ENCODE measurements at places on chromosomes 2 and 18.
A peak's percentile ranks its signal among the peaks of the same experiment; 100 is the strongest.

DNA sequence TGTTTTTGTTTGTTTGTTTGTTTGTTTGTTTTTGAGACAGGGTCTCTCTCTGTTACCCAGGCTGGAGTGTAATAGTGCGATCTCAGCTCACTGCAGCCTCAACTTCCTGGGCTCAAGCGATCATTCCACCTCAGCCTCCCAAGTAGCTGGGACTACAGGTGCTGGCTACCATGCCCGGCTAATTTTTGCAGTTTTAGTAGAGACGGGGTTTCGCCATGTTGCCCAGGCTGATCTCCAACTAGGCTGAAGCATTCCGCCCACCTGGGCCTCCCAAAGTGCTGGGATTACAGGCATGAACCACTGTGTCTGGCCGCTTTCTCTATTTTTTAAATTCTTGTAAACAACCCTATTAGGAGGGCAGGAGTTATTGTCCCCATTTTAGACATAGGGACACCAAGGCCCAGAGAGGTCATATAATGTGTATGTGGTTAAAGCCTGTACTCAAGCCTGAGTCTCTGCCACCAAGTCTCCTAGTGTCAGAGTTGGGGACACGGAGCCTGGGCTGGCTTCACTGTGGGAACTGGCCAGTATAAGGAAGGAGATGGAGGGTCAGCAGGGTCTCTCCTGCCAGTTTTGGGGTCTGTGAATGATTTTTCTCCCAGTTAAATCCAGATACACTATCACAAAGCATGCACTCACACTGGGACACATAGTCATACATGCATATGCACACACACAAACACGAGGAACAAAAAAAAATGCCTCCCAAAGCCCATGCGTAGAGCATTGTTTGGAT lies 27.5 kb upstream of the MCFD2 start:
- no peak for DNase-seq

DNA sequence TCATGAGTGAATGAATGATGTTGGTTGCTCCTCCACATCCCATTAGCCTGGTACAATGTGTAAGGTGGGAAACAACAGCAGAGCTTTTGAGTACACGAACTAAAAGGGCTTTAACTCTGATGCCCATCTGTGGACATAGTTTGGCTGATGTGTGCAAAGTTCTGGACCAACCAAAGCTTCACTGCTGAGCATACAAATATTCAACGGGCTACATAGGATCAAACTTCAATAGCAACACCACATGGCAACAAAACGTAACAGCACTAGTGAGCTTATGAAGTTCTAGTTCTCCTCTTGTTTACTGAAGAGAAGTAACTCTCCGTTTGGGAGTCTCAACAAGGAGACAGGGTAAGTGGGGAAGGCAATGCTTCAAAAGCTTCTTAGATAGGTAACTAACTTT lies 20.4 kb downstream of the STAM2 start:
- DNase-seq, result peak; percentile 29

DNA sequence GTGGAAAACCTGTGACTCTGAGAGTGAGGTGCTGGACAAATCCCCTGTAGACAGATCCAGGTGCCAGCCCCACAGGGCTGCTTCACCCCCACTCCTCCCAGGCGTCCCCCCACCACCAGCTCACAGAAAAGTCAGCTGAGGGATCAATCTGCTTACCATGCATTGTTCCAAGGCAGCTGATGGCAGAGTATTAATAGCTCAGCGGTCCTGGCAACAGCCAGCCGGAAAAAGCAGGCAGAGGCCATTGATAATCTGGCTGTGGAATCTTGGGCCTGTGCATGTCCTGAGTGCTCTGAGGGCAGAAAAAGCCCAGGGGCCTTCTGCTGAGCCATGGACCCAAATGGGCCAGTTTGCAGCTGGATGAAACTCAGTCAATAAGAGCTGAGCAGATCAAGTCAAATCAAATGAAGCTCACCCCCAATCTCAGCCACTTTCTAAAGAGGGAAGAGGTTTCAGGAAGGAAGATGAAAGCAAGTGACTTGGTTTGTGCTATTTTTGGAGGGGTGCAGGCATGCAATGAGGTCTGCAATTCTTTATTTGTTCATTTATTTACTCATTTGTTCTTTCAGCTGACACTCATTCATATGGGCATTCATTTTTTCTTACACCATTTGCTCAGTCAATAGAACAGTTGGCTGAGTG lies 63.4 kb downstream of the GYPC start:
- DNase-seq, result peak; percentile 13

DNA sequence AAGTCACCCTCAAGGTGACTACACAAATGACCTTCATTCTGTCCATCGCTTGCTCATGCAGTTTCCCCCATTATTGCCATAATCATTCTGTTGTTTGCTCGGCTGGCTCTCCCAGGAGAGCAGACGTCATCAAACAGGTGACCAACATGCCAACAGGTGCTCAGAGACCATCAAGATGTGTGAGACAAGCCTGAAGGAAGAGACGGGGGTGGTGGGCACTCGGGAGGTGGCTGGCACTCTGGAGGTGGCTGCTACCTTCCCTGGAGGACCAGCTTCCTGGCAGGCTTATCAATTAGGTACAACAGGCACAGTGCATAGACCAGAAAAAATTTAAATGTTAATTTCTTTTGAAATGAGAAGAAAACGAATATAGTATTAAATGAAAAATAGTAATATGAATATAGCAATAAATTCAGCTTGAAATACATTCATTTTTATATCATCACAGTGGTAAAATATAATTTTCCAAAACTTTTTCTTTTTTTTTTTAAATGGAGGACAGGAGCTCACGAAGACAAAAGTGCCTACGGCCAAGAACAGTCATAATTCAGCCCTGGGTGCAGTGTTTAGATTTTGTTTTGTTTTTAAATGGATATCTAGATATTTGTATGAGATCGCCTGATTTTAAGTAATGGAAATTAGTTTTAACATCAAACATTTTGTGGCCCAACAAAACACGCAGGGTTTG lies 16.9 kb upstream of the HAAO start:
- DNase-seq, result no peak

DNA sequence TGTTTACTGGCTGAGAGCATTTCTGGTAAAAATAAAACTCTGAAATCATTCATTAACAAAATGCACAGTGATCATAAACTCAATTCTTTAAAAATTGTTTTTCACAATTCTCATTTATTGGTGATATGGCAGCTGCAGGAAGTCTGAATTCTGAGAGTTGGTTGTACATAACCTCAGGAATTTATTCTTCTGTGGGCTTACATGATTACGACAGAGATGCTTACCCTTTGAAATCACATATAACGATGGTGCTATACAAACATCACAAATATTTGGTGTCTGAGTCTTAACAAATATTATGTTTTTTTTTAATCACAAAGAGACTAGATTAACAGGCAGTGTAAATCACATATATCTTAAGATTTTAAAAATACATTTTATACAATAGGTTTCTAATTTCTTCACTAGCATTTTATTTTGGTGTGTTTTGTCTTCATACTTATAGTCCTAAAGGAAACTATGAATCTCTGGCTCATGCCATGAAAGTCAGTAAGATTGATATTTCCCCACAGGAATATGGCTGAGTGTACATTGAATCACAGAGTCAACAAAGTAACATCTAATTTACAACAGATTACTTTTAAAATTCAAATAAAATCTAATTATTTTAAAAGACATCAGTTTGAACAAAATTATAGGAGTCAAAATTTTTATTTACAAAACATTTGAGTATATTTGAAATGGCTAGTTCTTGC lies 318.8 kb upstream of the THUMPD2 start:
- no peak for DNase-seq

DNA sequence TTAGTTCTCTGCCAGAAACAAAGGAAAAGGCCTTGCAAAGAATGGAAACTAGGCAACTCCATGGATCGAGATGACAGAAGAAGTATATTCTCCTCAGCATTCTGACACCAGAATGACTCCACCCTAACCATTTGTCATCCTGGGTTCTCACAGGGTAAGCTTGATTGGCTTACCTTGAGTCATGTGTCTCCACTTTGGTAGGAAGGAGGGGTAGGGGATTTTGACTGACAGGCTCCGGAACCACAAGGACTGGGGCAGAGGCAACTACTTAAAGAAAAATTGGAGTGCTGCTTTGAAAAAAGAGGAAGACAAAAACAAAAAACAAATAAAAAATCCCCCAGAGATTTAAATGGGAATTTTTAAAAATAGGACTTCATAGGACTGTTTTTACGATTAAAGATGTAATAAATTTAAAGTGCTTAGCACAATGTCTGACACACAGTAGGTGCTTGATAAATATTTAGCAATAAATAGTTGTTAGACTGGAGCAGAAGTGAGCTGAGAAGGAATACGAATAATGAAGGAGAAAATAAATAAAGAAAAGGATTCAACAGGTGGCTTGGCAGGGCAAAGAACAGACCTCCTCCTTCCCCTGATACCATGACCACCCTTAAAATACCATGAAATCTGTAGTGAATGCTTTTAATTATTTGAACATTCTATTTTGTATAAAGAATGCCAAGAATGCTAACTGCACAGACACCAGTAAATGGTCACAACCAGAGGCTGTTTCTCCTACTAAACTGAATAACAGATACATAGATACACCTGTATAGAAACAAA lies 230.2 kb downstream of the CDCA7 start:
- no peak for DNase-seq

DNA sequence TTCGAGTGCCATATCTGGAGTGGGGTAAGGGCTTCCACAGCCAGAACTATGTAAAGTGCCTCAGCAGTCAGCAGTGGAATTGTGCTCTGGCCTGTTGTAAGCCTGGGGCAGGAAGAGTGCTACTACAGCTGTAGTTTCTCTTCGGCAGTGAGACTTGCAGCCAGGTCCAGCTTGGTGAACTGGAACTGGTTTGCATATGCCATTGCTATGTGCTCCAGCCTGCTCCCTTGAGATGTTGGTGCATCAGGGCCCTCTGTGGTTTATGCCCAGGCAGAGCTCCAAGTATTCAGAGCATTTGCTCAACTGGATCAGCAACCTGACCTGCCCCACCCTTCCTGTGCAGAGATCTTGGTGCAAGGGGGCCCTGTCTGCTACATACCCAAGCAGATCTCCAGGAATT lies 47.8 kb downstream of the ZNF804A start:
- DNase-seq, result no peak

DNA sequence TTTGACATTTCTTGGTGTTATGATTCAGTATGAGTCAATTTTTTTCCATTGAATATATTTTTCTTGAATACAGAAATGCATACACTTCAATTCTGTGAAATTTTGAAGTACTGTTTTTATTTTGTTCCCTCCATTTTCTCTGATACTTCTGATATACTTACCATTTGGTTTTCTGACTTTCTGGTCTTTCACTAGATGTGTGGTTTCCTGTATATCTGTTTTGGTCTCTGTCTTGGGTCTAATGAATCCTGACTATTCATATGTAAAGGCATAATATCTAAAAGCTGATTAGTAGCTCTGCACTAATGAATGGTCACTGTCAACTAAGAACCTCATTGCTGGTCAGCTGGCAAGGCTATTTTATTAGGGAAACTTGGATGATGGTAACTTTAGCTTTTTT lies 345.6 kb downstream of the GRB14 start:
- no peak for DNase-seq

DNA sequence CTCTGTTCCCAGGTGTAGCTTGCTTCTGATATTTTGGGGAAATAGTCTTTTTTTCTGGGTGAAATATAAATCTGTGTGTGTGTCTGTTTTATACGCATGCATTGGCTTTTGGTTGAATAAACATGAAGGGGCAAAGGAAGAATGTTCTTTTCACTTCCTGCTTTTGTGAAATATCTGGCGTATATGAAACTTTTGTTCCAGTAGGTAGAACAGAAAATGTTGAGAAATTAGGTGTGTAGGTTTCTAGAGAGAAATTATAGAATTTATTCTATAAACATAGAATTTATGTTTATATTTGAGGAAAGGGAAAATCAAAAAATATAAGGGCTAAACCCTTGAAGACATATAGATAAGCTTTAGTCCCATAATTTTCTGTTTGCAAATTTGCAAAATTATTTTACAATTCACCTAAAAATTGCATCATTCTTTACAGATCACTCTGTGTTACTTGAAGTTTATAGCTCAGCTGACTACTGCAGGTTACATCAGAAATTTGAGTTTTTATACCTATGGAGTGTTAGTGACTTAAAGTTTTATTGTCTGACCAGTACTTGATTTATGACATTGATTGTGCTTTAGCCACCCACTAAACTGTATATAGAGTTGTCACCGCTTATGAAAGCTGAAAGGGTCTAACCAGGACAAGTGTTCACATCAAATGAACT lies 116.1 kb downstream of the FAM117B start:
- no peak for DNase-seq

All from Kasumi-1 (cell line).